ENCODE measurements at places on chromosomes 7 and 10.

GRCh38 chr7:155913291-155913690, 101.0 kb upstream of the SHH start:
- DNase-seq, result no peak

DNA sequence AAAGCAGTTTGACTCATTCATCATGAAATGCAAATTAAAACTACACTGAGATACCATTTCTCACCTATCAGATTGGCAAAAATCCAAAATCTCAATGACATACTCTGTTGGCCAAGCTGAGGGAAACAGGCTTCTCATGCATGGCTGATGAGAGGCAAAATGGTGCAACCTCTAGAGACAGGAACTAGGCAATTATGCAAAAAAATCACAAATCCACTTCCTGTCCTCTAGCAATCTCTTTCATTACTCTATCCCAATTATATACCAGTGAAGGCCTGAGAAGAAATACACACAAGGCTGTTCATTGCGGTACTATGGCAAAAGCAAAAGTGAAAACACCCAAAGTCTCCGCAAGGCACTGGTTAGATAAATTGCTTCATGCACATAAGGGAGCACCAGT, 25.9 kb upstream of the PTPRN2 start:
- DNase-seq, result no peak

DNA sequence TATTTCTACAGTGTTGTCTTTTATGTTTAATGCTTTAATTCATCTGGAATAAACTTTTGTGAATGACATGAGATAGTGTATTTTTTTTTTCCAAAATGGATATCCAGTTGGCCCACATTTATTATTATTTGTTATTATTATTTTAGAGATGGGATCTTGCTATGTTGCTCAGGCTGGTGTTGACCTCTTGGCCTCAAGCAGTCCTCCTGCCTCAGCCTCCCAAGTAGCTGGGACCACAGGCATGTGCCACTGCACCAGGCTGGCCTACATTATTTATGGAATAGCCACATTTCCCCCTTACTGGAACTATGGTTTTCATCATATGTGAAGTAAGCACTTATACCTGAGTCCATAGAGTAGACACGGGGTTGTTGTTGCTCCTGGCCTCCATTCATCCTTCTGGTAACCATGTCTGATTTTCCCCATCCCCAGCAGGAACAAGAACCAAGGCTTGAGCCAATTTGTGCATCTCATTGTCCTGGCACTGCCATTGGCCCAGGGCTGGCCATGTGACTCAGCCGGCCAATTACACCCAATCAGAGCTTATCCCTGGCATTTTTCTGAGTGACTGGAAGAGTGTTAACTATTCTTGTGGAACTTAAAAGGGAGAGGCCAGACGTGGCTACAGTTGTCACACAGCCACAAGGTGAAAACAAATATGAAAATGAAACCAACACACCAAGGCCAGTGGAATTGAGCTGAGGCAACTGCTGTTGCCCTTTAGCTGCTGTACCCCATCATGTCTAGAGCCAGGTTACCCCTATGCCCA, 23.1 kb downstream of the PRF1 start:
- no peak for DNase-seq

DNA sequence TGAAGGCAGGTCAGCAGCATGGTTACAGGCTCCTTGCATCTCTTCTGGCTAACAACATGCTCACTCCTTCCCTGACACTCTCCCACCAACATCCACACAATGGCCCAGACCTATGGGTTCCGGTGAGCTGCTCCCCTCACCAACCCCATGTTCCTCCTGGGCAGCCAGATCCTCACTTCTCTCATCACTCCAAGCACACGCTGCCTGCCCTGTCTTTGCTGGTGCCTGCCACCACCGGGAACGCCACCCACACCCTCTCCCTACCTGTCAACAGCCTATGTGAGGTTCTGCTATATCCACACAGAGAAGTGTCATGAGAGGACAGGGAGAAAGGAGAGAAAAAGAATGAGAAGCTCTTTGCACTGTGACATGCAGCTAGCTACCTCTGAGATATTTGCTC, 14.6 kb downstream of the PARP12 start:
- no peak for DNase-seq

GRCh38 chr10:21078410-21079329, 181.6 kb upstream of the NEBL start:
- peak; percentile 77 for DNase-seq

DNA sequence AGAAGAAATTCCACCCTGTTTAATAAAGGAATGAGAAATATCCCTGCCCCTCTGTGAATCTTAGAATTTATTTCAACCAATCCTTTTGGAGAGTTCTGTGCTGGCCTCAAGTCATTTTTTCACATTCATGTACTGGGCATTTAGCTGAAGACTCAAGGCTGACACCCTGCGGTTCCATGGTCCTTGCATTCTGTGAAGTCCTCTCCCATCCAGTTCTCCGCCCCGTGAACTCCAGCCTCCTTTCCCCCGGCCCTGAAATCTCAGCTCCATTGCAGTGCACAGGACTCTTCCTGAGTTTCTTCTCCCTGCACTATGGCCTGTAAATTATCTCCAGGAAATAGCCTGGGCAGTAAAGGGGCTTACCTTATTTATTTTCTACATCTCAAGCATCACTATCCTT, 183.0 kb upstream of the KCND2 start:
- no peak for DNase-seq

GRCh38 chr7:127375631-127376030, 16.9 kb downstream of the ZNF800 start:
- DNase-seq, result no peak

- no peak for DNase-seq
Measured at GRCh38 chr10:96339383-96339782, 19.4 kb downstream of the OPALIN start.

DNA sequence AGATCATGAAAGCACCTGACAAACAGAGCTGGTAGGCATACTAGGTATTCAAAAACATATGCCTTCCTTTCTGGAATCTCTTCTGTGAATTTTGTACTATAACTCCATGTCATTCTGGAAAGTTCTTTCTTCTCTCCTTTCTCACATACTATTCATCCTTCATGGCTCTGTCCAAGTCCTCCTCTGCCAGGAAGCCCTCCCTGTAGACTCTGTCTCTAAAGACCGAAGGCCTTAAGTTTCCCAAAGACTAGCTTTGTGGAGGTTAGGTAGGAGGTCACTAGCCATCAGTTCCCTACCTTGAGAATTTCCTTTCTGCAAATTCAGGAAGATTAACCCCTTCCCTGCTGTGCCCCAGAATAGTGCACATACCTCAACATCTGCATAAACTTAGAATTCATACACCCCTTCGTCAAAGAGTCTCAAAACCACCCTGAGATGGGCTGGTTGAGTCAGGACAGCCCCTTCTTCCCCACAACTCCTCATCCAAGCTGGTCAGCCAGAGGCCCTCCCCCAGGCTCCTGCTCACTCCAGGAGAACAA, 20.6 kb downstream of the SORBS1 start:
- no peak for DNase-seq

DNA sequence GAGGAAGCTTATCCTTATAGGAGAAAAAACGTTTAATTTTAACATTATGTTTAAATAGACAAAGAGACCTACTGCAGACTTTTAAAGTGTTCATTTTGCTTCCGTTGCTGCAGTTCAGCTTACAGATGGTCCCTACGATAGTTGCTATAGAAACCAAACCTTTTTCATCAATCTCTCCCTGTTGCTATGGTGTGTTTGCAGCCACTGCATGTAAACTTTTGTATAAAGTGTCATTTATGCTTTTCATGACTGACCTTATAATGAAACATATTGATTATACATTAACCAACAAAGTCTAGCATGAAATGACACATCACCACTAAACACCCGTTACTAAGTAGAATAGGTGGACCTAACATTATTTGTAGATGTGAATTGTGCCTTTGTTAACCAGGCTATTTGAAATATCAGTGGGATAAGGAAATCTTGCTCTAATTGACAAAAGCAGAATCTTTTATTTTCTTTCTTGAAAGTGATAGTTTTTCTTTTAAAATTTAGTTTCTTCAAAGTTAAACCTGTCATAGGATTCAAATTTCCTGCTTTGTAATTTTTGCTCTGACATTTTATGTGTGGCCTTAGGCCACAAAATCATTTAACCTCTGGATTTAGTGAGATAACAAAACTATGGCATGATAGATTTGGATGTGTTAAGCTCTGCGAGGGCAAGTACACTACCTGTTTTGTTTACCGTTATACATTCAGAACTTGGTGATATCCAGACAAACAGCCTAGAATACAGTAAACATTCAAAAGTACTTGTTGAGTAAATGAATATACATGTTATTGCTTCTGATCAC, 64.0 kb downstream of the CACNB2 start:
- DNase-seq, result no peak

- peak; percentile 54 for DNase-seq
Measured at GRCh38 chr7:97064972-97065587, 40.4 kb upstream of the DLX5 start.

GRCh38 chr10:126321440-126321839, 66.8 kb downstream of the ADAM12 start:
- no peak for DNase-seq

DNA sequence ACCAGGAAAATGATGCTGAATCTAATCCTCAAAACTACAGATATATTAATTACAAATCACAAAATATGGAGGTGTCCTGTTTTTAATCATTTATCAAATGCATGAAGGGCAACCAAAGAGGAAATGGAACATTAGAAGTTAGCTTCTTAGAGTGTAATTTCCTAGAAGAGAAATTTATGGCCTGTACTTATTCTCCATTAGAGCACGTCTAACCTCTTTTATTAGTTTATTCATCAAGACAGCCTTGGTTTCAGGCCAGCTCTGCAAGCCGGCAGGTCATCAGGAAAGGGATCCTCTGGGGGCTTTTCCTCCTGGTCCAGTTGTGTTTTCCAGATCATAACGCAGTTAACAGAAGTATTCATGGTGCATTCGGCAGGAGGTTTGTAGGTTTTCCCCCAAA, 517.6 kb downstream of the KCNMA1 start:
- DNase-seq, result no peak

- no peak for DNase-seq
Measured at GRCh38 chr7:102230593-102230992, 56.1 kb upstream of the SH2B2 start.

- no peak for DNase-seq
Measured at GRCh38 chr7:42511027-42511426, 274.0 kb upstream of the GLI3 start.

GRCh38 chr10:131681122-131681521, 219.7 kb upstream of the PPP2R2D start:
- no peak for DNase-seq

GRCh38 chr10:120827251-120827875, 23.8 kb upstream of the WDR11 start:
- DNase-seq, result no peak

DNA sequence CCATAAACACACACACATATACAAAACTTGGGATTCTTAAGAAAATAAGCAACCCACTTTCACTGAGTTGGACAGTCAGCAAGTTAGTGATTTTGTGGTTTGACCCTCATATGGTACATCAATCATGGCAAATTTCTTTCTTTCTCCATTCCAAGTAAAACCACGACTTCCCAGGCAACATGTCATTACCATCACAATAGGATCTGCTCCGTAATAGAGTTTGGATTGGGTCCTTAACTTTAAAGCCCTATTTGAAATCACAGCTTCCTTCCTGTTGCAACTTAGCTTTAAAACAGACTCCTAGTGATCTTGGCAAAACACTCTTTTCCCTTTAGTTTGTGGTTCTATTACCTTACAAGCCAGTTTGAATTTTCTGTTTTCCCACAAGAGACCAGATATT, 483.6 kb downstream of the INHBA start:
- no peak for DNase-seq

GRCh38 chr7:14685167-14685566, 217.4 kb downstream of the DGKB start:
- no peak for DNase-seq

GRCh38 chr10:31912898-31913850, 15.5 kb downstream of the ARHGAP12 start:
- no peak for DNase-seq

GRCh38 chr7:140674899-140675701, 2.4 kb downstream of the ADCK2 start:
- peak; percentile 27 for DNase-seq

- DNase-seq, result no peak
Measured at GRCh38 chr10:113493195-113493594, 59.7 kb upstream of the HABP2 start.

GRCh38 chr7:77458786-77459185, 42.6 kb upstream of the GSAP start:
- no peak for DNase-seq

- DNase-seq, result no peak
Measured at GRCh38 chr10:117745301-117745700, 202.8 kb downstream of the EMX2 start.

GRCh38 chr10:89391907-89392756, at the start of gene IFIT1:
Gene IFIT1, plus strand, starts transcription at chr10:89392623. Its CDS starts 90 bp downstream, at chr10:89392713.
- no peak for DNase-seq

GRCh38 chr10:126931544-126931943, 26.3 kb downstream of the DOCK1 start:
- no peak for DNase-seq

DNA sequence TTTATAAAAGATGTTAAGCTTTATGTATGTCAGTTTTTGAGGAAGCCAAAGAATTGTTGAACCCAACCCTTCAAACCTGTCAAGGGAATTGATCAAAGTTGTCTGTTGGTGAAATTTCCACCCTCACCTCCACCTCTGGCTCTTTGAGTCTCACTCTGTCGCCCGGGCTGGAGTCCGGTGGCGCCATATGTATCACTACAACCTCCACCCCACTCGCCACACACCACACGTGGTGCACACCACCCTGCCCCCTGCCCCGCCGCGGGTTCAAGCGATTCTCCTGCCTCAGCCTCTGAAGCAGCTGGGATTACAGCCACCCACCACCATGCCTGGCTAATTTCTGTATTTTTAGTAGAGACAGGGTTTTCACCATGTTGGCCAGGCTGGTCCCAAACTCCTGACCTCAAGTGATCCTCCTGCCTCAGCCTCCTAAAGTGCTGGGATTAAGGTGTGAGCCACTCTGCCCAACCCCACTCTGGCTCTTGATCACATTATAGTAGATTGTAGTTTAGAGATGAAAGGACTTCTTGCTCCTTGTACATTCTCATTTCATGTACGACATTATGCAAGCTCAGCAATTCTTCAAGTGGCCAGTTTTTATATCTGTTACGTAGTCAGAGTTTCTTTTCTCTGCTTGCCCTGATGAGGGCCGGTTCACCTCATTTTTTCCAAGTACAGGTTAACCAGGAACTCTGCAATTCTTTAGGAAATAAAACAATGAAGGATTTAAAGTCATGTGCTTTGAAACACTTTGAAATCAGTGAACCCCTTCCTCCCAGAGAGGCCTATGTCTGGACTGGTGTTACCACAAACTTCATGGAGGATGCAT, 7.0 kb downstream of the BAMBI start:
- no peak for DNase-seq

- peak; percentile 77 for DNase-seq
Measured at GRCh38 chr7:74417419-74417971, 36.2 kb upstream of the GTF2IRD1 start.
